ENCODE measurements at places on chromosomes 1 and 21.
A peak's percentile ranks its signal among the peaks of the same experiment; 100 is the strongest.

- no peak for DNase-seq
- H3K4me3 ChIP-seq, result no peak overlapping the region
- H3K4me1 ChIP-seq, result no peaks in the 10 kb centered on the region
- peaks cover 29% of the 10 kb centered on the region for H3K27me3 ChIP-seq
These were observed 164.5 kb upstream of the CACNA1E start for GRCh38 chr1:181318858-181319235.

GRCh38 chr21:16422702-16423101 is 692.9 kb downstream of the USP25 start:
- no peak for DNase-seq
- H3K27ac ChIP-seq, result peak overlapping the region; percentile 61

DNA sequence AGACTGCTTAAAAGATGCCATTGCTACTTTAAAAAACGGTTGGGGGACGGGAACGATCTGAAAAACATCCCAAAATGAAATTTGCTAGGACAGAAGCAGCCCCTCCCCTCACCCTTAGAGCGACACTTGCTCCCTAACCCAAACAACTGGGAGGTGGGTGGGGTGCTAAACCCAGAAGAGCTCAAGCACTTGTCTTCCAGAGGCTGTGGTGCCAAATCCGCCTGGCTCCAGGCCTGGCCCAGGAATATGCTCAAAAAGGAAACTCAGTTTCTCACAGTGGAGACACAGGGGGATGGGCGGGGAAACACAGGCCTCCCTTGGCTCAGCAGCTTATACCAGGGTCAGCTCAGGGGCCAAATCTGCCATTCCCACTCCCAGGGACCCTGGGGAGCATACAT is 644 bp upstream of the PBXIP1 start:
- H3K4me3 ChIP-seq, result no peak overlapping the region
- no peaks in the 10 kb centered on the region for H3K27me3 ChIP-seq
- H3K27ac ChIP-seq, result no peak overlapping the region
- DNase-seq, result peak; percentile 50
- peaks cover 16% of the 10 kb centered on the region for H3K36me3 ChIP-seq

- H3K4me3 ChIP-seq, result no peak overlapping the region
- H3K36me3 ChIP-seq, result no peaks in the 10 kb centered on the region
- H3K27ac ChIP-seq, result no peak overlapping the region
- no peaks in the 10 kb centered on the region for H3K27me3 ChIP-seq
- peaks cover 2% of the 10 kb centered on the region for H3K4me1 ChIP-seq
These were observed 24.7 kb upstream of the CCT8 start for GRCh38 chr21:29098156-29098555.

DNA sequence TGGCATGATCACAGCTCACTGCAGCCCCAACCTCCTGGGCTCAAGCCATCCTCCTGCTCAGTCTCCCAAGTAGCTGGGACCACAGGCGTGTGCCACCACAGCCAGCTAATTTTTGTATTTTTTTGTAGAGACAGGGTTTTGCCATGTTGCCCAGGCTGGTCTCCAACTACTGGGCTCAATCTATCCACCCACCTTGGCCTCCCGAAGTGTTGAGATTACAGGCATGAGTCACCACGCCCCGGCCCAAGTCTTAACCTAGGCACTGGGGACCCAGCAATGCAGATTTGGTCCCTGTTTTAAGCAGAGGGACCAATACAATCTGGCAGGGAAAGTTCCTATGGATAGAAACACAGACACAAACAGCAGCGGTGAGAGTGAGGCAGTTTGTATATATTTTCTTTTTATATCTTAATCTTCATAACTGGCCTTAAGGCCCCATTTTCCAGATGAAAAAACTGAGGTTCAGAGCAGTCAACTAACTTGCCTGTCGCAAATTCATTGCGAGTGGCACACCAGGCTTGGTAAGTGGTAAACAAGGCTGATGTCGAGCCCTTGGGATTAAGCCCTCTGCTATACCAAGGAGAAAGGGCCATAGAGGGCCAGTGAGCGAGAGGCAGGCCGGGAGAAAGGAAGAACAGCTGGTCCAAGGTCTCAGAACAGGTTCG is 77.8 kb upstream of the TINAGL1 start:
- no peak for DNase-seq
- H3K4me3 ChIP-seq, result no peak overlapping the region
- no peaks in the 10 kb centered on the region for H3K27me3 ChIP-seq
- no peaks in the 10 kb centered on the region for H3K36me3 ChIP-seq

DNA sequence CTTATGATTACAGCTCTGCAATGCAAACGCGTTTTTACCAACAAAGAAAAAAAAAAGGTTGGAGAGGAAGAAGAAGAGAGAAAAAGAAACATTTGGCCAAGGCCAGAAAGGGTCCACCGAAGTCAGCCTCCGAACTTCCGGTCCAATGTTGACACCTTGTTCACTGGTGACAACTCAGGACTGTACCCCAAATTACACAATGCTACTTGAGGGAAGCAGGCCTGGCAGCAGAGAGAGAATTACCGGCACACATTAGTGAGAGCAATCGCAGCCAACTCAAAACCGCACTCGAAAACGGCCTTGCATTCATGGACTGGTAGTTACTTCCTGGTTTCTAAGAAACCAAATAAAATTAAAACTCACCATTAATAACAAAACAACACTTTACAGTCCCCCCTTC is 652.5 kb downstream of the KIF26B start:
- no peaks in the 10 kb centered on the region for H3K36me3 ChIP-seq
- no peaks in the 10 kb centered on the region for H3K27me3 ChIP-seq
- H3K4me3 ChIP-seq, result no peak overlapping the region
- DNase-seq, result no peak
- H3K4me1 ChIP-seq, result no peaks in the 10 kb centered on the region

GRCh38 chr1:26858160-26858559 is 4.8 kb upstream of the SFN start:
- no peaks in the 10 kb centered on the region for H3K4me1 ChIP-seq
- H3K4me3 ChIP-seq, result no peak overlapping the region
- H3K27me3 ChIP-seq, result no peaks in the 10 kb centered on the region
- no peaks in the 10 kb centered on the region for H3K36me3 ChIP-seq
- no peak for DNase-seq

DNA sequence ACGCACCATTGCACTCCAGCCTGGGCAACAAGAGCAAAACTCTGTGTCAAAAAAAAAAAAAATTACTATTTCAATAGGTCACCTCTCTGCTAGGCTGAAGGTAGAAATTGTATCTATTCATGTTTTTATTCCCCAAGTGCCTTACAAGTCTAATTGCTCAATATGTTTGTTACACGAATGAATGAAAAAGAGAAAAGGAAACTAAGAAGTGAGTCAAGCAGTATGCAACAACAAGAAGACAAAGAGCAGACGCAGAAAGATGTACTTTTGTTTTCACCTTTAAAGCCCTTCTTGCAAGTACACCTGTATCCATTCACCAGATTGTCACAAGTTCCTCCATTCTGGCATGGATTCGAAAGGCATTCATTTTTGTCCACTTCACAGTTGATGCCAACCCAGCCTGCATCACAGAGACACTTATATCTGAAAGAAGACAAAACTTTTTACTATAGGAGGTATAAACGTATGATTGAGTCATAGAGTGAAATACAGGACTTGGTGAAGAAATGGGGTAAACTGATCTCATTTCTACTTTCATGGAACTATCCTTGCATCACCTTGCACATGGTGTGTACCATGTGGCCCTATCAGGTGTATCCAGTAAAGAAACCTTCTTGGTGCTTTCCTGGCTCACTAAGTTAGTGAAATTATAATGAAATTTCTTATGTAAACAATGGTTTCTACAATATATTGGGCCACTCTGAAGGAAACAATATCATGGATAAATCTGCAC is 57.1 kb upstream of the ADAM30 start:
- no peak for DNase-seq
- peaks cover 51% of the 10 kb centered on the region for H3K36me3 ChIP-seq
- no peak overlapping the region for H3K27ac ChIP-seq
- H3K4me1 ChIP-seq, result no peaks in the 10 kb centered on the region
- H3K4me3 ChIP-seq, result no peak overlapping the region
- no peaks in the 10 kb centered on the region for H3K27me3 ChIP-seq

DNA sequence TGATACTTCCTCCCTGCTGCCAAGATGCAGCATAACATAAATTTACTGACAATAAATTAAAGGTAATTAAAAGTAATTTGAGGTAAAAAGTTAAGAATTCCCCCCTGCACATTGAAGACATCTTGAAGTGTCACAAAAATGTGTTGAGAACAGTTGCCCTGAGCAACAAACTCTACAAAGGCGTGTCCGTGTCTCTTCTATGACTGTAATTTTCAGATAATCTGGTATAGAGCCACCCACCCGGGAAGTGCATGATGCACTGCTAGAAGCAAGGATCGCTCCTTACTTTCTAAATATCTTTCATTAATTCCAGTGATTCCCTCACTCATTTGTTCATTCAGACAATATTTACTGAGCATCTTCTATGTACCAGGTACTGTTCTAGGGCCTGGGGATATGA is 11.0 kb upstream of the CASQ1 start:
- DNase-seq, result no peak
- no peaks in the 10 kb centered on the region for H3K36me3 ChIP-seq
- H3K4me1 ChIP-seq, result no peaks in the 10 kb centered on the region
- H3K27me3 ChIP-seq, result no peaks in the 10 kb centered on the region

DNA sequence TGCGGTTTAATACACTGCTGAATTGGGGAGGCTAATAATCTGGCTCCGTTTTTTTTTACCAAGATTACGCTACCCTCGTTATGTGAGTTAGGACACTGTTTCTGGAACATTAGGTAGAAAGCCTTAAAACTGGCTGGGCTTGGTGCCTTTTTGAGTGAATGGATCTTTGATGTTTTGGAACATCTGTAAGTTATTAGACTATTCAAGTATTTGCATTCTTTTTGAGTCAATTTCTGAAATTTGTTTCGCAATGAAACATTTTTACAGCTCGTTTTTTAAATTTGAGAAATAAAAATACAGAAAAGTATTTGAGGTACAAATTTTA is 106.9 kb downstream of the LTN1 start:
- no peak overlapping the region for H3K4me3 ChIP-seq
- peaks cover 4% of the 10 kb centered on the region for H3K27me3 ChIP-seq
- no peak for DNase-seq
- H3K36me3 ChIP-seq, result no peaks in the 10 kb centered on the region
- H3K27ac ChIP-seq, result no peak overlapping the region

- no peak overlapping the region for H3K27ac ChIP-seq
- H3K36me3 ChIP-seq, result no peaks in the 10 kb centered on the region
- H3K27me3 ChIP-seq, result no peaks in the 10 kb centered on the region
- no peaks in the 10 kb centered on the region for H3K4me1 ChIP-seq
These were observed 845.4 kb upstream of the CXADR start for GRCh38 chr21:16667395-16667794.

- no peaks in the 10 kb centered on the region for H3K4me1 ChIP-seq
- no peak overlapping the region for H3K4me3 ChIP-seq
- H3K27me3 ChIP-seq, result no peaks in the 10 kb centered on the region
- no peak overlapping the region for H3K27ac ChIP-seq
- H3K36me3 ChIP-seq, result no peaks in the 10 kb centered on the region
These were observed 764.6 kb downstream of the NCAM2 start for GRCh38 chr21:21762855-21763254.

DNA sequence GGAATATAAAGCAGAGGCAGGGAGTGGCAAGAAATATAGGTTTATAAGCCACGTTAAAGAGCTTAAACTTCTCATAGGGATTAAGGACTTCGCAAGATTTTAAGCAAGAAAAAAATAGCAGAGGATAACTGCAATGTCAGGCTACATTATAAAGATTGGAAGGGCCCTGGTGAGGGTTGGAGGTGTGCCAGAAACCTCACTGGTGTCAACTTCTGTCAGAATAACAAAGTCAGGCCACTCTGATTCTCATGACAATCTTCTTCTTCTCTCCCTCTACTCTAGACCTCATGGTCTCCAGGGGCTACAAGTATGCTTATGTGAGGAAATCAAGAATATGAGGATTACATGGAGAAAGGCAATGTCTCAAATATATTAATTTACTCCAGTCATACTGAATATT is 32.6 kb upstream of the FMO2 start:
- no peak for DNase-seq
- H3K36me3 ChIP-seq, result no peaks in the 10 kb centered on the region
- no peak overlapping the region for H3K4me3 ChIP-seq
- H3K27ac ChIP-seq, result no peak overlapping the region
- no peaks in the 10 kb centered on the region for H3K4me1 ChIP-seq
- no peaks in the 10 kb centered on the region for H3K27me3 ChIP-seq

DNA sequence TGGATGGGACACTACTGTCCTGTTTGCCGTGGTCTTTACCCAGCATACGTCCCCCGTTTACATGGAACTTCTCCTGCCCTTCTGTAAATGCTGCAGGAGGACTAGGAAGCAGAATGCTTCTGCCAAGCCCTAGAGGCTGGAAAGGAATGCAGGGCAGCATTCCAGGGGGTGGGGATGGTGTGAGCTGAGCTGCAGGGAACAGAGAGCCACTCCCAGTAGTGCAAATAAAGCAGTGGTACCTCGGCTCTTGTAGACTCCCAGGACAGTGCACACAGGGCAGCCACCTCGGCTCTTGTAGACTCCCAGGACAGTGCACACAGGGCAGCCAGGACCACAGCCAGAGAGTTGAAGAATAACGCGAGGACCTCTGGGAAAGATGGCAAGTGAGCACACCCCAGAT is 35.4 kb downstream of the PTPRU start:
- no peaks in the 10 kb centered on the region for H3K4me1 ChIP-seq
- DNase-seq, result peak; percentile 47
- H3K27ac ChIP-seq, result no peak overlapping the region
- no peaks in the 10 kb centered on the region for H3K36me3 ChIP-seq

DNA sequence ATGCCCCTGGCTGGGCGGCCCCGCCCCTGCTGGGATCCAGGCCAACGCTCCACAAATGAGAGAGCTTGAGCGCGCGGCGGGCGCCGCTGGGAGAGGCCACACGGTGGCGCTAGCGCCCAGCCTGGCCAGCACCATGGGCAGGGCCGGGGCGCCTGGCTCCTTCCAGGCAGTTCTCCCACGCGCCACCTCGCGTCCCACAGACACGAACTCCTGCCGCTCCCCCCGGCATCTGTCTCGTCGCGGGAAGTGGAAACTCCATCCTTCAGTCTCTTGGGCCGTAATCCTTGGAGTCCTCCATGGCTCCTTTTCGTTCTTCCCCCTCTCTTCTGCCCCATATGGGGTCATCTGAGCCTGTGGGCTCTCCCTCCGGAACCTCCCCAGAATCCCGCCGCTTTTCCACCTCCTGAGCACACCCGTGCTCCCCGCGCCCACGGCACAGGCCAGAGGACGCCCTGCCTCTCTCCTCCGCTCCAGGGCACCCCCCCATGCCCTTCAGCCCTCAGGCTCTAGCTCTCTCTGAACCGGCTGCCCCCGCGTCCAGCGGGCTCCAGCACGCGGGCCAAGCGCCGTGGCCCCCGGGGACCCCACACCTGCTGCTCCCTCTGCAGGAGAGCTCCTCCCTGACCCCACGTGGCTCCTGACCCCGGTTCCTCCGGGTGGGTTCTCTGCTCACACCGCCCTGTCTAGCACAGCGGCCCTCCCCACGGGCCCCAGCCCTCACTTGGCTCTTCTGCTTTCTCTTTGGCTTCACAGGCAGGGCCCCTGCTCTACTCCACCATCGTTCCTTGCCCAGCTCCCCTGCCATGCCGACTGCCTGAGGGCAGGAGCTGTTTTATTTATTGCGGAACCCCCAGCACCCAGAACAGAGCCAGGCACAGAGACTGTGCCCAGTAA is 31.9 kb upstream of the EDN2 start:
- peak; percentile 96 for DNase-seq
- H3K27ac ChIP-seq, result peak overlapping the region; percentile 34
- peaks cover 16% of the 10 kb centered on the region for H3K4me1 ChIP-seq
- peak overlapping the region; percentile 58 for H3K4me3 ChIP-seq
- H3K27me3 ChIP-seq, result no peaks in the 10 kb centered on the region

GRCh38 chr1:193703655-193704054 is 517.2 kb upstream of the B3GALT2 start:
- no peak for DNase-seq
- no peaks in the 10 kb centered on the region for H3K4me1 ChIP-seq
- no peak overlapping the region for H3K27ac ChIP-seq
- no peak overlapping the region for H3K4me3 ChIP-seq
- H3K27me3 ChIP-seq, result no peaks in the 10 kb centered on the region
